Ovary (tissue), 10 donors: ENCODE measurements at places on chromosomes 3 and 15.

DNA sequence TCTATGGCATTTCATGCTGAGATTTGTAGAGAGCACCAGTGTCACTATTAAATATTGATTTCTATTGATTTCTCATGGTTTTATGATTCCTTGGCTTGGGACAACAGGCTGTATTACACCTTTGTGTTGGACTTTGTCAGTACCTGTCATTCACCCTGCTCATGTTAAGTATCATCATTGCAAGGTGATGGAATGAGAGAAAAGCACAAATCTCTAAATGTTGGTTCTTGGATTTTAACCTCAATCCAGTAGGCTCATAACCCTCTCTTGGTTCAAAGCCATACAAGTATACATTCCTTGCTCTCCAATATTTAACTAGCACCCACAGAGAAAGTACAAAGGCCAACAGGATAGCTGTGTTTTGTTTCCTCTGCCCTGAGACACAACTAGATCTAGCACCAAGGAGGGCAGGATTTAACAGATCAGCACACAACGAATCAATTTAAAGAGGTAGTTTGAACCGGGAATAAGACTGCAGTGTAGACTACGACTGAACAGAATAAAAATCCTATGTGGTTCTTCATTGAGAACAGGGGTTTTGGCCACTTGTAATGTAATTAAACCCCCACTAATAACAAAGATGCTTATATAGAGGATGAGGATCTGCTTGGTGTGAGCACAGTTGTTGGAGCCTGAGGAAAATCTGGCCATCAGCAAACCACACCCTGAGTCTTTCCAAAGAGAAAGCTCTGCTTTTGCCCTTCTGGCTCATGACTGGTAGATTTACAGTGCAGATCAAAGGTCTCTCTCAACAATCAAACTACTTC lies 78.0 kb upstream of the TNFSF10 start:
- no peak for DNase-seq

GRCh38 chr15:44804298-44805046 lies 68.1 kb downstream of the TRIM69 start:
- no peak for DNase-seq

DNA sequence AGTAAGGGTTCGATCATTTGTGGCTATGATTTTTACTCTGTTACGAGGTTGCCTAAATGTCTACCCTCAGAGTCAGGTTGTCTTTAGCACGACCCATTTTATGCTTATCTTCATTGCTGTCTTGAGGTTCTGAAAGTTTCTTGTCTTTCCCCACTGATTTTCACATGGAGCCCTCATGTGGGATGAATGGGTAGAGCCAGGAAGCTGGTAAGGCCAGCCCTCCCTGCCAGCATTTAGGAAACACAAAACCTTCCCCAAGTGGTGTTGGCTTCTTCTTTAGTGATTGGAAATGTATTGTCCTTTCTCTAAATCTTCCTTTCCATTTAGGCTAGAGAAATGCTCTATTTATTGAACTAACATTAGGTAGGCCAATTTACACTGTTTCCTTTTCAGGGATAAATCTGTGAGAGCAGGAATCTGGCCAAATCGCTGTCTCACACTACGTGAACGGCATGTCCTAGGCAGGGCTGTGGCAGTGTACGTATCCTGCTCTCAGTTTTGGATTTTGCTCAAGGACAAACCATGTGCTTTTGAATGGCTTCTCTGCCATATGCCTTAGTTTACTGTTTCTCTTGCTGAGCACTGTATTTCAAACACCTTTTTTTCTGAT lies 43.7 kb downstream of the MYZAP start:
- no peak for DNase-seq

- no peak for DNase-seq
These were observed 42.8 kb upstream of the RAF1 start for GRCh38 chr3:12706504-12707253.

DNA sequence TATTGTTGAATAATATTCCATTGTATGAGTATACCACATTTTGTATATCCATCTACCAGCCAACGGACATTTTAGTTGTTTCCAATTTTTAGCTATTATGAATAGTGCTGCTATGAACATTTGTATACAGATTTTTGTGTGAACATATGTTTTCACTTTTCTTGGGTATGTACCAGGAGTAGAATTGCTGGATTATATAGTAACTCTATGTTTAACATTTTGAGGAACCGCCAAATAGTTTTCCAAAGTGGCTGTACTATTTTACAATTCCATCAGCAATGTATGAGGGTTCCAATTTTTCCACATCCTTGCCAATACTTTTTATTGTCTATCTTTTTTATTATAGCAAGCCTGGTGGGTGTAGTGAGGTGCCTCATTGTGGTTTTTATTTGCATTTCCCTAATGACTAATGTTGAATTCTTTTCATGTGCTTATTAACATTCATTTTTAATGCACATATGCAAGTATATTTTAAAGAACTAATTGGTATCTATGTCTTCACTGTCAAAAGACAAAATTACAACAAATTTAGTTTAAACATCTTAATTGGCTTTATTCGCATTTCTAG lies 77.5 kb upstream of the PIAS1 start:
- DNase-seq = no peak

DNA sequence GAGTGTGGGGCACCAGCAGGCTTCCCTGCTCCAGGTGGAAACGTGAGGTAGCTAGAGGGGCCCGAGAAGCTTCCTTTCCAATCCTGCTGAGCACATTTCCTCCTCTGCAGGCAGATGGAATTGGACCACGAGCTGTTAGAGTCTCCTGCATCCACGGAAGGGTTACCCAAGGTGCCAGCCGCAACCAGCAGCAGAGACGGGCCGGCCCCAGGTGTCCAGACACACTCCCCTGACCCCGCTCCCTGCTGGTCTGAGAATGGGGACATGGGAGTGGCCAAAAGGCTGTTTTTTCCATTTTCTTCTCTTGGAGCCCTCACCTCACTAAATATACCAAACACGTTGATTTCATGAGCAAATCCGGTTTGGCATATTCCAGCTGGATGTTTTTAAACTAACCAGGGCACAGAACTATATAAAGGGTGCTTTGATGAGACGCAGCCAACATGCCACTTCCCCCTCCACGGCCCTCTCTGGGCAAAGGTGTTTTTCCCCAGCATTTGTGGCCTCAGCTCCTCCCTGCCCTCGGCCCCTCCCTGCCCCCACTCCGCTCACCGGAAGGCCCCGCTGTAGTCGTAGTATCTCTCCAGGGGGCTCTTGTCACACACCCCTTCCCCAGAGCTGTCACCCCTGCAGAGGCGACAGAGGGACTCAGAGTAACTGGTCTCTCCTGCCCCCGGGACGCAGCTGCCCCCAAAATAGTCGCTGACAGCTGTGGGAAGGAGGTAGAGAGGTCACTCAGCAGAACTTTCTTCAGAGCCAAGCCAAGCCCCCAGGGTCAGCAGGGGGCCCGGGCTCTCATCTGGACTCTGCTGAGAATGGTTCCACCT lies 7.0 kb downstream of the MELTF start:
- DNase-seq = no peak

DNA sequence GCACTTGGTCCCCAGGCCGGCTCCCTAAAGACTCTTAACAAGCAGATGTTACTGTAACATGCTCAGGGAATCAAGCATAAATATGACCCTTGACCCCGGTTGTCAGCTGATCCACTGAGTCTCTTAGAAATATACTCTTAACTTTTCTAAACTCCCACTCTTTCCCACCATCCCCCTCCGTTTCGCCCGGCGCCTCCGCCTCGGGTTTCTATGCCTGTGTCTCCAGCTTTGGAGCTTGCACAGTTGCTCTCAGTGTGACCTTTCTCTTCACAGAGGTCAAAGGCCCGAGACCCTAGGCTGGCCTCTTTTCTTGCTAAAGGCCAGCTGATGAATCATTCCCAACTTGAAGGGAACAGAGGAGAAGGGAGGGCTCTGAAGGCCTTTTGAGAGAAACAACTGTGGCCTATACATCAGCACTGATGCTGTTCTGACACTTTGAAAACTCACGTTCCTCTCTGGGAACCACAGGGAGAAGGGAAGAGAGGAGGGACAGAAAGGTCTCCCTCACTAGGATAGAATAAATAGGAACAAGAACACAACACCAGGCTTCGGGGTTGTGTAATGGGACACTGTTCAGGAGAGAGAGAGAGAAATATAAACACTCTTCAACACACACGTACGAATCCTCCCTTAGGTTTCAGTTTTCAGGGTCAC lies 484.5 kb upstream of the NR2F2 start:
- DNase-seq = peak; percentile 77

GRCh38 chr3:182979674-182980191 lies 605 bp downstream of the DCUN1D1 start:
- peak; percentile 26 for DNase-seq

DNA sequence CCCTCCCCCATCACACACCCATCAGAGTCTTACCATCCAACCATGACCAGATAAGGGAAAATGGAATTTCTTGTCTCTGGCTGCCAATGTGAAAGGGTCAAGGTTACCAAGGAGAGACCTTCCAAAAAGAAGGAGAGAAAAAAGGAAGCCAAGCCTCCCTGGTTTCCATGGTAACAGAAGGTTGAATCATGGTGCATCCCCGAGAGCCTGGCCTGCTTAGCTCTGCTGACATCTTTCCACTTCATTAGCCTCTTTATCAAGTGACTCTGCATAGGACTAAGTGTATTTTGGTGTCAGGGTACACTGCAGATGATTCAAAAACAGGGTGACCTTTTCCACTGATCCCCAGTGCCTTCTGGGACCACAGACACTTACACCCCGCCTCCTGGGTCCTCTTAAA lies 225.7 kb upstream of the PPP2R3A start:
- no peak for DNase-seq

DNA sequence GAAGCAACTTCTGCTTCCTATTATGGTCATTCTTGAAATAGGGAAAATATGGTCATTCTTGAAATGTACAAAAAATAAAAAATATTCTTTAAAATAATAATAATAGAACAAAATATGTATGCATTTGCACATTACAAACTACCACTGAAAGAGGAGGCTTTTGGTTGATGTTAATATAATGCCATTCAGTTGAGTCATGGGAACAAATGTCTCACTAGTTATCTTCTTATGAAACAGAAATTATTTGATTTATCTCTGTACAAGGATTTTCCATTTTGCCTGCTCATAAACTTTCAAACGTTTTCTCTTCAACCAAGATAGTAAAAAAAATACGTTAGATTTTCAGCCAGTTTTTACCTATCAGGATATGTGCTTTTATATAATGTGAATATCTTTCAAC lies 1662.7 kb downstream of the OTOL1 start:
- no peak for DNase-seq

DNA sequence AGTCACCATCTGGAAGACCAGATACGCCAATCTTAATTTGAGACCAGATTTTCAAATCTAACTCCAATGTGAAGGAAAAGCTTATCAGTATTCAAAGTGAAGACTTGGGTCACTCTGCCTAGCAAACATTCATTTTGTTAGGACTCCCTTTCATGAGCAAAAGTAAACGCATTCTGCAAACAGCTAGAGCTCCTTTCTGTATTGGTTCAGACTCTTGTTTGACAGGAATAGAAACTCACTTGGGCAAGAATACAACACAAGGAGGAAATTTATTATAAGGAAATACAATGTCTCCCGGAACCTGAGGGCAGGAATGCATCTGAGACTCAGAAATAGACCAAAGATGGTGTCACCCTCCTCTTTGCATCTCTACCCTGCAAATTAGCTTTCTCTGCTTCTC lies 558.6 kb downstream of the TAFA4 start:
- no peak for DNase-seq

GRCh38 chr3:57890874-57891273 lies 117.3 kb upstream of the FLNB start:
- DNase-seq = no peak

DNA sequence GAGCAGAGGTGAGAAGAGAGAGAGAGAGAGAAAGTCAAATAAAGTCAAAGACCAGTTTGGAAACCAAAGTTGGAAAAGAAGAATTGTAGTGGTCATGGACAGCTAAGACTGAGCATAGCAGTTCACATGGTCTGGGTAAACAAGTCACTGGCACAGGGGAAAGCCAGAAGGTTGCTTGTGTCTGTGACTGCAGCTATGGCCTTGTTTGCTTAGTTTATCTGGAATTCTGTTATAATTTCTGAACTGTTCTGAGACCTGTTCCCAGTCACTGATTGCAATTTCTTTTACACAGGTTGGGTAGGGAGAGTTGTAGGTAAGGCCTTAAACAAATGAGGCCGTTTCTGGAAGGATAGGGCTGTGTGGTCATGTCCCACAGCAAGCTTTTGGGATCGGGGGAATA lies 43.4 kb upstream of the MYZAP start:
- no peak for DNase-seq

GRCh38 chr15:42721016-42721415 lies 15.9 kb downstream of the CDAN1 start:
- DNase-seq = no peak

DNA sequence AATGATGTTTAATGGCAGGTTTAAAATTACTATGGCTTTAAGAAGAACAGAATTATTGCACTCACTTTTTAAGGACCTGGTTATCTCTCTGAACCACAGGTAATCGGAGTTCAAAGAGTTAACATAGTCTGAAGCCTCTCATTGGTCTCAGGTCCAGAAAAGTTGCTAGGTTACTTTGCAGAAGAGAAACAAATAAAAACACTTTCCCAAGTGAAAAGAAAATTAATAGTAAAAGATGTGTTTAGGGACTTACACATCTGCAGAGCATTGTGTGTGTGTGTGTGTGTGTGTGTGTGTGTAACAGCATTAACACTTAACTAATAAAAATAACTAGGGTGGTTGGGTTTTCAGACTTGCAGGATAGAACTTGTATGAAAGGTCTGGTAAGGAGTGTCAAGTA lies 1.0 kb downstream of the MASP1 start:
- DNase-seq = no peak

GRCh38 chr3:172709774-172710663 lies 848 bp downstream of the NCEH1 start:
- peak; percentile 47 for DNase-seq

- no peak for DNase-seq
These were observed 2.7 kb downstream of the PPP1R14D start for GRCh38 chr15:40825661-40826422.

GRCh38 chr15:48695827-48696573 lies 50.5 kb upstream of the FBN1 start:
- DNase-seq = no peak

- DNase-seq = peak; percentile 28
These were observed 14.1 kb downstream of the LOXL1 start for GRCh38 chr15:73940061-73940981.

DNA sequence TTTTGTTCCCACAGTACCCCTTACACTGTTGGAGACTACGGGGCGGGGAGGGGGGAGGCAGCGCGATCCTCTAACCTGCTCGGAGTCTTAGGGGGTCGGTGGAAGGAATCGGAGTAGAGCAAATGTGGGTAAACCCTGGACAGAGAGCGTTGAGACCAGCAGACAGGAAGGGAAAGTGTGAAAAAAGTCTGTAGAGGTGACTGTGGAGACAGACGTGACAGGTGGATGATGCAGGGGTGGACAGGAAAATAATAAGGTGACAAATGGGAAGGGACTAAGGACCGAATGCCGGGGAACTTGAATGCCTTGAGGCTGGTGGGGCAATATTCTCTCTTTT lies 424 bp downstream of the EAF2 start:
- no peak for DNase-seq

GRCh38 chr3:32371461-32372212 lies 20.0 kb upstream of the CMTM7 start:
- no peak for DNase-seq
